ENCODE measurements at places on chromosomes 2 and 18.

GRCh38 chr2:170214309-170214948 lies 36.5 kb downstream of the MYO3B start:
- peak; percentile 76 for DNase-seq

DNA sequence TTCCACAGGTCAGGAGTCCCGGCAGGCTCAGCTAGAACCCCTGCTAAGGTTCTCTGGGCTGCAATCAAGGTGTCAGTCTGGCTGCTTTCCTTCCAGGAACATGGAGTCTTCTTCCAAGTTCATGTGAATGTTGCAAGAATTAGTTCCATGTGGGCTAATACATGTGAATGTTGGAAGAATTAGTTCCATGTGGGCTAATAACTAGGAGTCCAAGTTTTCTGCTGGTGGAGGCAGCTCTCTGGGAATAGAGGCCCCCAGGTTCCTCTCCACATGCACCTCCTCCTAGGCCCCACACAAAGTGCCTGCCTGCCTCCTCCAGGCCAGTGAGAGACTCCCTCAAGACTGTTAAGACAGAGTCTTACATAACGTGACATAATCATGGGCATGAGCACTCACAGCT lies 140.8 kb upstream of the SLC35G4 start:
- no peak for DNase-seq

DNA sequence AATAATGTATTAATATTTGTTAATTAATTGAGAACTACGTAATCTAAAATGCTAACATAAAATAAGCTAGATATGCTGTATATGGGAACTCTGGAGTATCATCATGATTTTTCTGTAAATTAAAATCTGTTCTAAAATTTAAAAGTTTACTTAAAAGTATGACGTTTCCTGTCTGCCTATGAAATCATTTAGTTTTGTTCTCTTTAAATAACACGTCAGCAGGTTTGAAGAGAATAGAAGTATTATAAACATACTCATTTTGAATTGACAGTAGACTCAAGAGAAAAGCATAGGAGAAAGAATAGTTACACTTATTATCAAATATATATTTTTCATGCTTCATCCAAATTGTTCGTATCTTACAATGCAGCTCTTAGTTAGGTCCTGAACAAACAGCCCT lies 19.1 kb upstream of the ZNF804A start:
- DNase-seq: no peak

DNA sequence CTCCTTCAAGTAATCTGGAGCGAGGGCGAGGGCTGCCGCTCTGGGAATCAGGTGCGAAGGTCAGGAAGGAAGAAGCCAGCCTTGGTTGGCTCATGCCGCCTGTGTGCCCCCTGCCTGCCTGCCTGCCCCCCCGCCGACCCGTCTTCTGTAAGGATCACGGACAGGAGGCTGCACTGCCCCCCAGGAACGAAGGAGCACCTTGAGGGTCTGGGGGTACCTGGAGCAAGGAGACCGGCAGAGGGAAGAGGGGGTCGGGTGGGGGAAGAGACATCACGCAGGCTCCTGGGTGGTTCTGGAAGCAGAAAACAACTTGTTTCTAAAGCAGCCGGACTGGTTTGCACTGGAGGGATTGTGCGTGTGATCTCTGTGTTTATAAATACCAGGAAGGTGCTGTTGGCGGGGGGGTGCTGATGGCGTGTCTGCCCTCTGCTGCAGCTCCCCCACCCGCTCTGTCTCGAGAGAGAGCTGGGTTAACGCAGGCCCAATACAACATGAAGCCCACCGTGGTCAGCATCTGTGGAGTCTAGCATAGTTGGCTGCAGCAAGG lies 1.7 kb downstream of the FOSL2 start:
- no peak for DNase-seq

DNA sequence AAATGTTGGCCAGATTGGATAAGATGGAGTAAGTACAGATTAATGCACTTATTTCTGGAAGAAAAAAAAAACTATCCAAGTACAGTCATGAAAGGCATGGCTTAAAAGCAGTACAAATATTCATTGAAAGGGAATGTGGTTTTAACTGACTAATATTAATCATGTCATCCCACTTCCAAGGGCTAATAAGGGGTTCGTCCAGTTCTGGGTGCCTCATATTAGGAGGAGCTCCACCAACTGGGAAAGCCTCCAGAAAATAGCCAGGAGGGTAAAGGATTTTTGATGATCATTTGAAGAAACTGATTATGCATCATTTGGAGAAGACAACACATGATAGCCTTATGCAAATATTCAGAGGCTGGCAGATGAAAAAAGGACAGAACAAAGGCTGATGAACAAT lies 115.2 kb upstream of the ARL5A start:
- no peak for DNase-seq

DNA sequence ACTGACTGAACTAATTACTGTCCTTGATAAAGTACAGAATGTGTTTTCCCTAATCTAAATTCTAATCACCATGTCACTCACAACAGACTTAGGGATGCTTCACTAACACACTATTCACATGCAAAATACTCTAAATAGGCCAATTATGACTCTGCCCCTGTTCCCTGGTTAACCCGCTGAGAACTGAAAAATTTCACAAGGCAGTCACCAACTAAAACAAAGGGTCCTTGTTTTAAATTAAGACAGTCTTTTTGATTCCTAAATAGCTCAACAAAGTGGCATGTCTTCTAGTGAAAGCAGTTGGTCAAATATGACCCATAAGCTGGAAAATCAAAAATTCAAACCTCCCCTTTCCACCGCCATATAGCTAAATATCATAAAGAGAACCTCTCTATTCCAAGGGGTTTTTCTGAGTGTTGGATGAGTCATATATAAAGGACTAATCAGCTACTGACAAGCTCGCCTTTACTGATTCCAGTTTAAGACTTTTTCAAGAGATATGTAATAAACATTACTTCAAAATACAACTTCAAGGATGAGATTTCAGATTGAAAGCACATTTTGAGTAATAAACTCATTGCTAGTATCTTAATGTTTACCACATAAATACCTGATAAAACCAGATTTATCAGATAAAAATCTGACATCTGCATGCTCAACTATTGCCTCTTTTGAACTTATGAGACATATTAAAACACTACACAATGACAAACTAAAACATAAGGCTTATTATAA lies 235.8 kb downstream of the TCF4 start:
- DNase-seq: no peak

- DNase-seq: no peak
These were observed 210.3 kb upstream of the RBMS1 start for GRCh38 chr2:160703648-160704585.

GRCh38 chr18:35050705-35051195 lies 9.5 kb downstream of the MAPRE2 start:
- DNase-seq: no peak

DNA sequence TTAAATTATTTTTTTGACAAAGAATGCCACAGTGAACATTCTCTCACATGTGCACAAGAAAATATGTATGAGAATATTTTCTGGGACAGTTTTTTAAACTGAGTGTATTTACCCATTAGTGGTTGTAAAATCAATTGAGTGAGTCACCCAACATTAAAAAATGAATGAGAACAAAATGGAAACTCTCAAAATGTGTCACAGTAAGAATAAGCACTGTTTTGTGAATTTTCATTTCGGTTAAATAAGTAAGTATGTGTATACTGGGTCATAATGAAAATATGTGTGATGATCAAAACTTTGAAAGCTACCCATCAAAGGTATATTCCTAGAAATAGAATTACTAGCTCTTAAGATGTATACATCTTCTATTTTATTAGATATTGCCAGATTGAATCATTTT lies 11.6 kb downstream of the BABAM2 start:
- DNase-seq: no peak

- DNase-seq: no peak
These were observed 25.4 kb downstream of the WDR75 start for GRCh38 chr2:189466656-189467055.

- DNase-seq: no peak
These were observed 506.8 kb upstream of the ZEB2 start for GRCh38 chr2:145026456-145027455.
